ENCODE measurements at places on chromosomes 3 and 15.

DNA sequence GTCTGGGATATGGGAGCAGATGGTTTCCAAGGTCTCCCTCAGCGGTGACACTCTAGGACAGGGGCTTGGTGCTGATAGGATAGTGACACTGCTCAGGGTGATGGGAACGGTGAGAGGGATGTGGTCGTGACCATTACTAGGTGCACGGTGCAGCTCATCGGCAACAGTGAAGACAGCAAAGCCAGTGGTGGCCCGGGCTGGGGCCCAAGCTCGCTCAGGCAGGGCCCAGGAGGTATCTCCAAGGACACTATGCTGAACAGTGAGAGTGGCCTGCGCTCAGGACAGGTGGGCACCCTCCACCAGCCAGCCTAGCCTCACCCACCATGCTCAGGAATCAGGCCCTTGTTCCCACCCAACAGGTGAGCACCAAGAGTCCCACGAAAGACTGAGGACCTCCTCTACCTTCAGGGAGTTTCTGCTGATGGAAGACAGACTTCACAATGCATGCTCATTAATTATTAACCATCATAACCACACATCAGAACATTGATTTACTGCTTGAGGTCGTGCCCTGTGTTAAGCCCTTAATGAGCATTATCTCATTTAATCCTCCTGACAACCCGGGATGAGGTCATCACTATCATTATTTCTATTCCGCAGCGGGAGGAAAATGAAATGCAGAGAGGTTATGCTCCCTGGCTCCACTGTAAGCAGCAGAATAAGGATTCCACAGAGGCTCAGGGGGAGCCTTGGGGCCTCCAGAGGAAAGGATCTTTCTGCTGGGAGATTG is 269.4 kb downstream of the UACA start:
- no peak for DNase-seq

DNA sequence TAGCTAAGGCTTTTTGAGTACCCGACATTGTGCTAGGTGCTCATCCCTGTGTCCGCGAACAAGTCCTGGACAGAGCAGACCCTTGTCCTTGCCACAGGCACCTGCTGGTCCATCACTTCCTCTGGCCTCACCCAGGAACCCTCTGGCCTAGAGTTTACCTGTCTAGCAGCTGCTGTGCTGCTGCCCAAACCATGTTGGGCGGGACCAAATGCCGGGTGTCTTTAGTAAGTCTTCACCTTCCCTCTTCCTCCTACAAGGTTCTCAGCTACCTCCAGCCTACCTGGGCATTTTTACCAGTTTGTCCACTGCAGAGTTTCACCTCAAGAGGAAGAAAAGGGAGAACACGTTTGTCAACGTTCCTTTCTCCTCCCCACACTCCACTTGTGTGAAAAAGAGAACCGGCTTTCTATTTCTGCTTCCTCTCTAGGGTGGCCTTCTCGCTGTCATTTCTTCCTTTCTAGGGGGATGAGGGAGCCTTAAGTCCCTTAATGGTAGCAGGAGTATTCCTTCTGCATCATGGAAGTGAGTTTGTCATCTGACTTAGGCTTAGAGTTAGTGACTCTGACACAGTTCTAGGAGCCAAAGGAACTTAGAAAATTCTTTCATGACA is 80.4 kb upstream of the GCNT3 start:
- DNase-seq: no peak

DNA sequence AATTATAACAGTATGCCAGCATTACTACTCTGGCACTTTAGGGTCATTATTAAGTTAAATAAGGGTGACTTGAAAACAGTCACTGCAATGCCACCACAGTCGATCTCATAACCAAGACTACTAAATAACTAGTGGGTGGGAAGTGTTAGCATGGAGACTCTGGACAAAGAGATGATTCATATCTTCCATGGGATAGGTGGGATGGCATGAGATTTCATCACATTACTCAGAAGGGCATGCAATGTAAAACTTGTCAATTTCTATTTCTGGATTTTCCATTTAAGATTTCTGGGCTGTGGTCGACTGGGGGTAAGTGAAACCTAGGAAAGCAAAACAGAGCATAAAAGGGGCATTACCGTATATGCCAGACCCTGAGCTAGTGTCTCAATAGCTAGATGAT is 538.9 kb upstream of the GRM7 start:
- DNase-seq: no peak

GRCh38 chr3:105505170-105505569 is 138.5 kb downstream of the ALCAM start:
- no peak for DNase-seq

- DNase-seq: no peak
Observed at GRCh38 chr3:197260491-197261163, 37.8 kb downstream of the DLG1 start.

- no peak for DNase-seq
Observed at GRCh38 chr15:74449643-74450205, 11.2 kb downstream of the UBL7 start.

- no peak for DNase-seq
Observed at GRCh38 chr3:43970351-43970750, 271.3 kb upstream of the TOPAZ1 start.

GRCh38 chr3:194711913-194712312 is 26.2 kb downstream of the FAM43A start:
- no peak for DNase-seq

GRCh38 chr3:181700168-181701087 is 11.3 kb upstream of the SOX2 start:
- DNase-seq: no peak

DNA sequence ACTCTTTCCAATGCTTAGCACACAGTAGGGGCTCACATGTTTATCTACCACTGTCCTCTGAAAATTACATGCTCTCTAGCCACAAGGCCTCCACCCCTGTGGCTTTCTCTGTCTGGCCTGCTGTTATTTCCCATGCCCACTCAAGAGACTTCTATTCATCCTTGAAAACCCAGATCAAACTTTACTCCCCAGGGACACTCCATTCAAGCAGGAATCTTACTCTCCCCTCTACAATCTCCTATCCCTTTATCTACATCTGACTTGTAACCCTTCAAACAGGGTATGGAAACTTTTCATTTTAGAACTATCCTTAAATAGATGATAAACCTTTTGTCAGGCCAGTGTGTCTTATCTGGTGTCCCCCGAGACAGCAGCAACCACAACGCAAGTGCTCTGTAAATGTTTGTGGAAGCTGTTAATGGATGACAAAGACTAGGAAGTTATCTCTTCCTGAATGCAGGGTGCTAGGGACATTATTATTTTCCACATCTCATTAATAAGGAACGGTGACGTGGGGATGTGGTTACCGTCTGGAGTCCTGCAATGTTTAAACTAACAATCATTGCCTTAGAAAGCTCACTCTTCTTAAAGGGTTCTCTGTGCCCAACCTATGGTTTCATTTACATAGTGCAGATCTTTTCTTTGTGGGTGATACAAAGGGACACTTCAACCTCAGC is 322.3 kb downstream of the ARRDC4 start:
- no peak for DNase-seq

DNA sequence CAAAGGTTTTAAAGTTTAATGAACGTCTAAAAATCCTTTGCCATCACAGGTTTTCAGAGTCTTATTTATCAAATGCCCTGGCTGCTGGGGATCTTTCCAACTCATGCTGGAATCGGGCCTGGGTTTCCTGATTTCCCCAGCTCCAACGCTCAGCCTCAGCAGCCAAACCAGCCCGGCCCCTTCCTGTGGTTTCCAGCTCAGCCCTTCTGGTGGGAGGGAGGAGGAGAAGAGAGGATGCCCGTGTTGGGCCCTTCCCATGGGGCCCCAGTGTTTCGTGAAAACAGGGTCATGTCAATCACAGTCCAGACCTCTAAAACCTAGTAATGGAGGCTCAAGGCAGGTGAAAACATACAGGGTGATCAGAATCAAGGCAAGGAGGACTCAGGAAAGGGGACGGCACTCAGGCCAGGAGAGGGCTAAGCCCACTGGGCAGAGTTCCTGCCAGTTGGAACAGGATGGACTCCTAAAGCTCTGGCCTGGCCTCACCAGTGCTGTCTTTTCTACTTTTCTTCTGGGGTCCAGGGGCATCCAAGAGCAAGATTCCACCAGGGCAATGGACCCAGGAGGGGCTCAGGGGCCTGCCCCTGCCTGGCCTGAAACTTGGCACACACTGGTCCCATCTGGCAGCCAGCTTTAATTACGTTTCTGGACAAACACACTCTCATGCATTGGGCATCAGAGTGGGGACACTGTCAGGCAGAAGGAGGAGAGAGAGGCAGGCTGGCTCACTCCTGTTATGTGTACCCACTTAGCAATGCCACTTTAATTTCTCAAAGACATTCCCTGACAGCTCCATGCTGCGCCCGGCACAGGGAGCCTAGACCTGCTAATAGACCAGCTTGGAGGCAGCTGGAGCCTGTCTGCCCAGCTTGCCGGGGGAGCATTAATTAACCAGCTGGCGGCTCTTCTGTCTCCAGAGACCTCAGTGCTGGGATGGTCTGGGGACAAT is 194.6 kb downstream of the FAM43A start:
- DNase-seq: no peak

- DNase-seq: no peak
Observed at GRCh38 chr3:124876401-124876878, 10.7 kb downstream of the ITGB5 start.
